ENCODE measurements at places on chromosomes 2 and 18.
A peak's percentile ranks its signal among the peaks of the same experiment; 100 is the strongest.

- DNase-seq = no peak
These were observed 2.0 kb upstream of the BOLA3 start for GRCh38 chr2:74149570-74150319.

DNA sequence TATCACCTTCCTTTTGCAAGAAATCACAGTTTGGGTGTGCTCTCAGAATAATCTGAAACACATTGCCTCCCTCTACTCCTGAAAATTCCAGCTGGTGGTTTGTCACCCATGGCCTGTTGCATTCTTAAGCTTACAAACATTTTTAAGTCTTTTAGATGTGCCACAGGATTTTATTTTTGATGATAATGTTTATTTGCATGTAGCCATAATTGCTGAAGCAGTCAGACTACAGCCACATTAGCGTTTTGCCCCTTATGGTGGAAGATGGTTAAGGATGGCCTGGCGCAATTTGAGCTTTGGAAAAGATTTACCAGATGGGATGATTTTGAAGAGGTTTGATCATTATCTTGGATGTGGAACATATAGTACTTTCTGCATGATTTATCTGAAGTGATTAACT is 439.5 kb downstream of the MEIS1 start:
- DNase-seq = no peak

DNA sequence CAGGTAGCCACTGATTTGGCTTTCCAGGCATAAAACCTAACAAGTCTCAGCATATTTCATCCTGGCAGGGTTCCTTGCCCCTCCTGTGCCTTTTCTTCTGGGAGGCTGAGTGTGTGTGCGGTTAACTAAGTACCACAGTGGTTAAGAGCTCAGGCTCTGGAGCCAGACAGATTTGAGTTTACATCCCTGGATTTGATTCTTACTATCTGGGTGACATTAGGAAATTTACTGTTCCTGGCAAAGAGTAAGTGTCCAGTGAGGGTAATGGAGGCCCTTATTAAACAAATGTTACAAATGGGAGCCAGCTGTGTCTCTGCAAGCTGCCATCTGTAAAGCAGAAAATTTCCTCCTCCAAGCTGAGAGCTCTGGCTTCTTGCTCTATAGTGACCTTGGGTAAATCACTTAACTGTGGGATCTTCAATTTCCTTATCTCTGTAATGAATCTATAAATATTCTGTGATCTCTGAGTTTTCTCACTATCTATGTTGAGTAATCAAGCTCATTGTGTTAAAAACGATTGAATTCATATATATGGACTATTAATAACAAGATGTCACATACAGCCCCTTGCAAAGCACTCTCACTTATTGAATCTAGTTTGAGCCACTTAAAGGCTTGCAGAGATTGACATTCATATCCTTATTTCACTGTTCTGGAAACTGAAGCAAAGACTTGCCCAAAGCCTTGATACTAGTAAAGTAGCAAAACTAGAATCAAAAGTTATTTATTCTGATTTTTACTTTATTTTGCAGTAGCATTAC is 6.5 kb upstream of the COBLL1 start:
- no peak for DNase-seq

DNA sequence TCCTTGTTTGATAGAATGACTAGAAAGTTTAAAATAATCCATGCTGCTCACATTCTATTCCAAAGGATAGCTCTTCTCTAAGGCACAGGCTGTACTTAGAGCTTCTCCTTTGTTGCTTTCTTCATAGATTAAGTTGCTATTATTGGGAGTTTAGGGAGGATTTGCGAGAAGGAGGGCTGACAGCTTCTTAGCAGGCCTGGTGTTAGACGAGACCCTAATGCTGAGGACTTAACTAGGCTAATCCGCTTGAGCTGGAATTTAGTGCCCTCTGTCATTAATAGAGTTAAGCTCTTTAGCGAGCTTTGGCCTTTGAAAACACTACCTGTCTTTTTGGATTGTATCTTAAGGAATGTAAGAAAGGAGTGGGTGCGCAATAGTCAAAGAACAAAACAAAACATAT is 81.3 kb downstream of the MOGAT1 start:
- DNase-seq = no peak

GRCh38 chr18:3710712-3711301 is 260.8 kb downstream of the TGIF1 start:
- no peak for DNase-seq

GRCh38 chr2:126753501-126754212 is 97.7 kb downstream of the GYPC start:
- no peak for DNase-seq

- DNase-seq = no peak
These were observed 30.0 kb upstream of the REEP1 start for GRCh38 chr2:86367499-86367777.

- no peak for DNase-seq
These were observed 63.0 kb upstream of the CCBE1 start for GRCh38 chr18:59760212-59760611.

- DNase-seq = no peak
These were observed 274.5 kb downstream of the SLC8A1 start for GRCh38 chr2:40177366-40177765.

DNA sequence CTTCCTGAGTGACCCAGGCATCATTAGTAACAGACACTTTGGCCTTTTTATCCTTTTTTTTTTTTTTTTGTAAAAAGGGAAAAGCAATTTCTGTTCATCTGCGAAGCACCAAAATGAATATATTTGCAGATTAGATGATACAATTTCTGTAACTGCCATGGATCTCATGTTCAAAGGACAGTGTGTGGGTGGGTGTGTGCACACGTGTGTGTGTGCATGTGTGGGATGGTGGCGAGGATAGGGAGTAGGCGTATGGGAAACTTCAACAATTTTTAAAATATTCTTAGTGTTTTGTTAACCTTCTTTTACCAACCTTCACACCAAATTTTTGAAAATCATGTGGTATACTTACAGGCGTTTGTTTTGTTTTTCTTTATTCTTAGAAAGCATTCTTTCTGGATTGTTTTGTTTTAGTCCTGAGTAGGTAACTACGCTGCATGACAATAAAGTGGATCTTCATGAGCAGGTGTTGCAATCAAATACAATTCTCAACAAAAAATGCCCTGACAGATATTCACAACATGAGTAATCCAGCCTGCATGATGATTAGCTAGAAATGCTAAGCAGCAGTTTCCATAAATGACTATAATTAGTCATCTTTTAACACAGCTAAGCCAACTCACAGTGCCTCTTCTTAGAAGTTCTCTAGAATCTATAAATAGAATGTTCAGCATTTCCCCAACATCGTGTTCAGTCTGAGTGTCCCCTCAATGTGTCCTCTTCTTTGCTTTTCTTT is 53.5 kb upstream of the RMDN2 start:
- DNase-seq = no peak

DNA sequence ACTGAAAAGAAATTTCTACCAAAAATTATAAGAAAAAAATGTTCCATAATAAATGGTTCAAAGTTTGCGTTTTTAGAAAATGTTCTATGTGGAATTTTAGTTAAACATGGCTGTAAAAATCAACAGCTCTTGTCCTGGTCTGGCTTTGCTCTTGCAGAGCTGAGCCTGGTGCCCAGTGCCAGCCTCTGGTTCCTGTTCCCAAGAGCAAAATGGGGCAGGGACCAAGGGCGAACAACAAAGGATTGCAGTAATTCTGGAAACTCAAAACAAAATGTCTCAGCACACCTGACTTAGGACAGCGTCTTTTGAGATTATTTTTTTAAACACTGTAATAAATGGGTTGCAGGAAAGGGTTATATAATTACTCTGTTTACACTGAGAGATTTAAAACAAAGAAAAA is 174.7 kb downstream of the ANAPC1 start:
- DNase-seq = no peak

- no peak for DNase-seq
These were observed 43.6 kb downstream of the MAPRE2 start for GRCh38 chr18:35084494-35085449.

GRCh38 chr2:121754851-121755236 is 607 bp upstream of the TSN start:
- DNase-seq = no peak

DNA sequence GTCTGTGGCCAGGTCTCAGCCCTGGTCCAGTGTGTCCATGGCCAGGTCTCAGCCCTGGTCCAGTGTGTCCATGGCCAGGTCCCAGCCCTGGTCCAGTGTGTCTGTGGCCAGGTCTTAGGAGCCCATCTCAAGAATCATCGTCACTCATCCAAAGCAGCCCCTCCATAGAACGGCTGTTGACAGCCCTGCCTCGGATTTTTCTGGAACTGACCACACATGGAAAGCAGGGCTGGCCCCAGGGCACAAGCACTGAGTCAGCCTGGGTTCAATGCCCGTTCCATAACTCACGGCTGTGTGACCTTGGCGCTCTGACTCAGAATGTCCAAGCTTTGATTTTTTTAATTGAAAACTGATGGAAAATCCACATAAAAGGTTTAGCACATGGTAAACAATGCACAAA is 59.9 kb upstream of the SNTG2 start:
- DNase-seq = no peak

GRCh38 chr2:150591496-150592285 is 104.2 kb upstream of the RND3 start:
- no peak for DNase-seq

DNA sequence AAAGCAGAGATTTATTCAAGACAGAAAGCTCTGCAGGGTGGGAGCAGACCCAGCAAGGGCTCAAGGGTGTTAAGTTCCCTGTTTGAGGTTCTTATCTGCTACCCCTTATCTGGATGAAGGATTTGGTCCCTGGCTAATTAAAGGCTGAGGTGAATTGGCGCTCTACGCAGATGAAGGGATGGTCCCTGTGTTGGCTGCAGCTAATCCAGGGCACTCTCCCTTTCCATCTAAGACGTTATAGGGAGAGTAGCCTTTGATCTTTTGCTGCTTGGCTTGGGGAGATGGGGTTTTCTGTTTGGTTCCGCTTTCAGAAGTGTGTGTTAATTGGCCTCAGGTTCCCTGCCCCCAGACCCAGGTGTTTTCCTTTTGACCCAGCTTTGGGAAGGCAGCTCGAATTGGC is 17.0 kb downstream of the FAM228A start:
- DNase-seq = no peak

- peak; percentile 58 for DNase-seq
These were observed 47.6 kb downstream of the ODC1 start for GRCh38 chr2:10400568-10400977.

- DNase-seq = no peak
These were observed 17.5 kb downstream of the DNMT3A start for GRCh38 chr2:25324251-25324650.

DNA sequence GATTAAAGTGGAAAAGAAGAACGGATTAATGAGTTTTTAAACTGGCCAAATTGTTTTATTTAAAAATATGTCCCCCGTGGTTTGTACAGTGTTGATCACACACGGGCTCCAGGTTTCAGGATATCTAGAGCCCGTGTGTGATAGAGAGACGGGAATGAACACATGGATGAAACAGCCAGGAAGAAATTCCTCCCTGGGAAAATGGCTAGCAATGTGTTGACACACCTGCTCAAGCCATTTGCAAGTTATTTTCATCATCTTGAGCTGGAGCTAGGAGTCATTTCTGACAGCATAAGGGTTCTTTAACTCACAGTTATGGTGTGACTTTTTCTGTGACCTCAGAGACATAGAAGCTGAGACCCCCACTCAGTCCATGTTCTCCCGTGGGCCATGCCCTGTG is 81.6 kb downstream of the LRRFIP1 start:
- DNase-seq = no peak

DNA sequence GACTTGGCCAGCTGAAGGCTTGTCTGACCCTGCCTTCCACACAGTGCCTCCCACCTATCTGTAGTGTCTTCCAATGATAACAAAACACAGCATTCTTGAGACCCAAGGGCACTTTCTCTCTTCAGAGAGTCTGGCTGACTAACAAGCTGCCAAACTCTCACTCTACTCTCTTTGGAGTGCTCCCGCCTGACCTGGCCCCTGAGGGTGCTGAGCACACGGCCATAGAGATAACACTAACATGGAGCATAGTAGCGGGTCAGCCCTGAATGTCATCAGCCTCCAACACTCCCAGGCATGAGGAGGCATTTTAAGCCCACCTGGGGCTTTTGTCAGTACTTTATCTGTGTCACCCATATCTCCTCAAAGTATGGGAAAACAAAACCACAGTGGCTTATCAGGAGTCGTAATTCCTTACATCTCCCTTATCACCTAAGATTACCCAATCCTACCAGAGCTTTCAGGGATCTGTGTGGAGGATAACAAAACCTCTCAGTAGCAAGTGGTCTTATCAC is 160.3 kb upstream of the TCF4 start:
- DNase-seq = no peak

- DNase-seq = no peak
These were observed 164.6 kb upstream of the TRIB2 start for GRCh38 chr2:12552092-12552491.

- no peak for DNase-seq
These were observed 779.4 kb upstream of the FSHR start for GRCh38 chr2:49933711-49934110.

DNA sequence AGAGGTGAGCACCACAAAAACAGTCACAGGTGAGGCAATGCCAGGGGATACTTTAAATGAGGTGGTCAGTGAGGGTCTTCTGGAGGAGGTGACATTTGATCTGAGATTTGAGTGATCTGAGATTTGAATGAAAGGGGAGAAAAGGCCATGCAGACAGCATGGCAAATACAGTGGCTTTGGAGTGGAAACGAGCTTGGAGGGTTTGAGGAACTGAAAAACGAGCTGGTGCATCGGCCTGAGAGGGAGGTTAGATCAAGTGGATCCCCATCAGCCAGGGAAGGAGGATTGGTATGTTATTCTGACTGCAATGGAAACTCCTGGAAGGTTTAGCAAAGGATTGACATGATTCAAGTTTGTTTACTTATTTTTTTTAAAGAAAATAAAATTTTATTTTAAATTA is 245.1 kb downstream of the KCNS3 start:
- no peak for DNase-seq

DNA sequence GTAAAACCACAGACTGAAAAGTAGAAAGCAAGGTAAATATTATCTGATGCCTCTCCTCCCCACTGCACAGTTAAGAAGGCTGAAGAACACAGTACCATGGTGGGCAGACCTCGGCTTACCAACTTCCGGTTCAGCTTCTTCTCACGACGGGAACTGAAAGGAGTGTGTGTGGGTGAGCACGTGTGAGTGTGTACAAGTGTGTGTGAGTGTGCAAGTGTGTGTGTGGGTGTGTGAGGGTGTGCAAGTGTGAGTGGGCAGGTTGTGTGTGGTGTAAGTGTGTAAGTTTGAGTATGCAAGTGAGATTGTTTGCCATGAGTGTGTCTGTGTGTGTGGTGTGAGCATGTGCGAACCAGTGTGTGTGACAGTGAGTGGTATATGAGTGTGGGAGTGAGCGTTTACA is 103.5 kb downstream of the ADD2 start:
- peak; percentile 48 for DNase-seq

DNA sequence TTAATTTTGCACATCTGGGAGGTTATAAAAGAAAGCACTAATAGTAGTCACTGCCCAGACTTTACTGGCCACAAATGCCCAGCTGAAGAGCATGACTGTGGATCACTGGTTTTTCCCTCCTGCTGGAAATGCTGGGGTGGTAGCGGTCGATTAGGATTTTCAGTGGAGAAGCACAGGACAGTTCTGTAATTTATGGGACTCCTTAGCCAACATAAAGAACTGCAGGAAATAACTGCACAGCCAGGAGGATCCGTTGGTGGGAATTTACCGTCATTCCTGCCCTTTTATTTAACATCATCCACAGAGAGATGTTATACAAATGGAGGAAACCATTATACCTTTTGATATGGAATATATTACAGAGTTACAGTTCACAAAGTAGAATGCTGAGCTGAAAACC is 61.5 kb downstream of the TNFRSF11A start:
- no peak for DNase-seq

GRCh38 chr2:58701688-58702301 is 460.7 kb upstream of the FANCL start:
- no peak for DNase-seq

All from activated CD8-positive, alpha-beta T cell treated with anti-CD3 and anti-CD28 coated beads, Interleukin-2, amount 10 ng/mL, durations not matched to agents 7 days and 5 days (primary cell).